ENCODE measurements at places on chromosomes 2 and 18. TPM values are rescaled to one million over a fixed set of nuclear protein-coding genes. Genes with fewer than 3 reads are reported as not detected.

DNA sequence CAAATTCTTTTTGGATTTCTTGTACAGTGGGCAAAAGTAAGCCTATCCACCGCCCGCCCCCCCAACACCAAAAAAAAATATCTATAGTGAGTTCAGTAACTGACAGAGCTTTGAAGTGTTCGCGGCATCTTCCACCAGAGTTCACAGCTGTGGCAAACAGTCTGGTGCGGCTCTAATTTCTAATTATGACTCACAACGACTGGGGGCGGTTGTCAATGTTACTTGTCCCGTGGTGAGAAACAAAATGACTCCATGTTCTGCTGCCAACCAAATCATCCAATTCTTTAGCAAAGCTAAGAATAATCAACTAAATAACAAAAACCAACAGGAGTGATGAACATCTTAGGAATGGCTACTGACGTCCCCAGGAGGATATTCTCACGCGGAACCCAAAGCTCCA is 392.5 kb upstream of the SALL3 start:
- no peak for DNase-seq
- H3K4me1 ChIP-seq: no peaks in the 10 kb centered on the region
- H3K36me3 ChIP-seq: no peaks in the 10 kb centered on the region

BCL11A gene
- total RNA-seq: 1.7 TPM

CHST9 gene
- not detected for total RNA-seq

EPHA4 gene
- 111 TPM for total RNA-seq

GRCh38 chr2:75204833-75205232 is 5.5 kb upstream of the TACR1 start:
- no peaks in the 10 kb centered on the region for H3K4me1 ChIP-seq
- peaks cover 7% of the 10 kb centered on the region for H3K27me3 ChIP-seq
- DNase-seq: no peak
- no peak overlapping the region for H3K27ac ChIP-seq
- no peaks in the 10 kb centered on the region for H3K36me3 ChIP-seq
- H3K4me3 ChIP-seq: no peak overlapping the region

PCARE gene
- total RNA-seq: not detected

CDC42EP3 gene
- 152 TPM for total RNA-seq

IMPACT gene
- 11.8 TPM for total RNA-seq

GRCh38 chr18:14933049-14933851 is 185.3 kb downstream of the ANKRD30B start:
- H3K4me1 ChIP-seq: no peaks in the 10 kb centered on the region
- H3K36me3 ChIP-seq: no peaks in the 10 kb centered on the region
- DNase-seq: no peak
- no peak overlapping the region for H3K4me3 ChIP-seq

DNA sequence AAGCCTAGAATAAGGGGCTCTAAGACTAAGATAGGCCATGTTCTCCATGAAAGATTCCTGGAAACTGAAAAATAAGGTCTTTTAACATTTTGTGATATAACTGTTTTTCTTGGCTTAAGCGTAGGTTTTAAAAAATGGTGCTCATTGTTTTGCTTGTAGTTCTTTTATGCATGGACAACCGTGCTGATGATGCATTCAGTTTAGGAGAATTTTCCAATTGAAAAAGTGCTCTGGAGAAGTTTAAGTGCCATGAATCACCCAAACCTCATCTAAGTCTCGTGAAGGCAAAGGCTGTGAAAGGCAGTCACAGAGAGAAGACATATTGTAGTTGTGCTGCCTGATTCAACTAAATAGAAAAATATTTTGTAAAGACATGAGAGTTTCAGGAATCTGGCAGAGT is 111.8 kb upstream of the GAREM1 start:
- no peaks in the 10 kb centered on the region for H3K36me3 ChIP-seq
- no peak overlapping the region for H3K4me3 ChIP-seq
- H3K27ac ChIP-seq: no peak overlapping the region
- H3K27me3 ChIP-seq: no peaks in the 10 kb centered on the region

SCYGR2 gene
- not detected for total RNA-seq

CYP27A1 gene
- total RNA-seq: 5.2 TPM

DNA sequence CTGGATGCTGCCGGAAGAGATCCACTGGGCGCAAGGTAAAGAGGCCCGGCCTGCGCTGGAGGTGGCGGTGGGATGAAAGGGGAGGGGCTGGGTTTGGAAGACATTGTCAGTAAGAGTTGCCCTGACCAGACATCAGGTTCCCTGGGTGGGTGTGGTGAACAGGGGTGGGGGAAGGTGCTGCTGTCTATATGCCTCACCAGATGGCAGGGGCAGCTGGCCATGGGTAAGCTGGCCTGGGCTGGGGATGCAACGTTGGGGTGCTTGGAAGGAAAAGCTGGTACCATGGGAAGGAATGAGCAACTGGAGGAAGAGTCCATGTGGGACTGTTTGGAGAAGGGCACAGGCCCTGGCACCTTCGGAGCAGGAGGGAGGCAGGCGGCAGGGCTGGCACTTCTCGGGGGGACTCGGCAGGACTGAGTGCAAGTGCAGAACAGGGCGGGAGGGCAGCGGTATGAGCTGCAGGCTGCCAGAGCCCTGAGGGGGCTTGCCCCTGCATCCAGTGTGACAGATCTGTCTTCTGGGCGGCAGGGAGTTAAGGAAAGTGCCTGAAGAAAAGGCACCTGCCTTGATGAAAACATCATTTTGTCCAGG is 146.4 kb downstream of the DYSF start:
- no peaks in the 10 kb centered on the region for H3K4me1 ChIP-seq
- no peak for DNase-seq
- H3K4me3 ChIP-seq: no peak overlapping the region
- H3K27ac ChIP-seq: no peak overlapping the region
- H3K36me3 ChIP-seq: no peaks in the 10 kb centered on the region
- peaks cover 38% of the 10 kb centered on the region for H3K27me3 ChIP-seq

UGT1A10 gene
- total RNA-seq: not detected

CNTNAP5 gene
- not detected for total RNA-seq

CTDP1 gene
- 17.6 TPM for total RNA-seq

GRCh38 chr2:36027616-36028015 is 328.0 kb upstream of the CRIM1 start:
- H3K4me3 ChIP-seq: no peak overlapping the region
- no peak for DNase-seq
- no peaks in the 10 kb centered on the region for H3K4me1 ChIP-seq
- H3K36me3 ChIP-seq: no peaks in the 10 kb centered on the region
- no peak overlapping the region for H3K27ac ChIP-seq

GRCh38 chr18:40197711-40198110 is 1757.3 kb upstream of the PIK3C3 start:
- DNase-seq: no peak
- H3K27me3 ChIP-seq: no peaks in the 10 kb centered on the region
- H3K4me1 ChIP-seq: no peaks in the 10 kb centered on the region

All from IMR-90 (cell line).